NCI-H526 treated with DMSO at 0.1 percent for 48 hours (cell line): ENCODE measurements at places on chromosomes 16 and 17.
A peak's percentile ranks its signal among the peaks of the same experiment; 100 is the strongest.

DNA sequence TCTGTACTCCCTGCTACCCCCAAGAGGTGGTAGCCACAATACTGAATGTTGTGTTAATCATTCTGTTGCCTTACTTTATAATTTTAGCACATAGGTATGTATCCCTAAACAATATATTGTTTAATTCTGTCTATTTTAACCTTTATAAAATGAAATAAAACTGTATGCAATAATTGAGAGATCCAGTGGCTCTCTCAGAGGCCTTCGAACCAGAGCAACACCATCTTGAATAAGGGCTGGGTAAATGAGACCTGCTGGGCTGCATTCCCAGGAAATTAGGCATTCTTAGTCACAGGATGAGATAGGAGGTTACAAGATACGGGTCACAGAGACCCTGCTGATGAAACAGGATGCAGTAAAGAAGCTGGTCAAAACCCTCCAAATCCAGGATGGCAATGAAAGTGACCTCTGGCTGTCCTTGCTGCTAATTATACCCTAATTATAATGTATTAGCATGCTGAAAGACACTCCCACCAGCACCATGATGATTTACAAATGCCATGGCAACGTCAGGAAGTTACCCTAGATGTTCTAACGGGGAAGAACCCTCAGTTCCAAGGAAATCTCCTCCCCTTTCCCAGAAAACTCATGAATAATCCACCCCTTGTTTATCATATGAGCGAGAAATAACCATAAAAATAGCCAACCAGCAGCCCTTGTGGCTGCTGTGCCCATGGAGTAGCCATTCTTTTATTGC, 2.0 kb upstream of the CANT1 start:
- no peak for DNase-seq

GRCh38 chr16:35425270-35425669, 1965.9 kb downstream of the TP53TG3F start:
- no peak for DNase-seq

DNA sequence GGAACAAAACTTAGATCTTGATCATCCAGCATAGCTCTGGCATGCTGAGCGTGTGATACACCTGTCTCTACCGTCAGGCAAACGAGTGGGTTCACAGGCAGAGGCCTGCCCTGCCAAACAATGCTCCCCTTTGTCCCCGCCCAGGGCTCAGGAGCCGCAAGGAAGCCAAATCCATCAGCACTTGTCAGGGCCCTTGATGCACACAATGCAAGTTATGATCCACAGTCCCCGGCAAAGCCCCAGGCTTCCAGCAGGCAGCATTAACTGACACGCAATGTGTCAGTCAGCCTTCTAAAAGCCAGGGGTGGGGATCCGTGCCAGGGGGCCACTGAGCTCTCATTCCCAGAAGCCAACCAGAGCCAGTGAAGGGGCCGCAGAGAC, 460.9 kb downstream of the SLC39A11 start:
- DNase-seq, result peak; percentile 94

DNA sequence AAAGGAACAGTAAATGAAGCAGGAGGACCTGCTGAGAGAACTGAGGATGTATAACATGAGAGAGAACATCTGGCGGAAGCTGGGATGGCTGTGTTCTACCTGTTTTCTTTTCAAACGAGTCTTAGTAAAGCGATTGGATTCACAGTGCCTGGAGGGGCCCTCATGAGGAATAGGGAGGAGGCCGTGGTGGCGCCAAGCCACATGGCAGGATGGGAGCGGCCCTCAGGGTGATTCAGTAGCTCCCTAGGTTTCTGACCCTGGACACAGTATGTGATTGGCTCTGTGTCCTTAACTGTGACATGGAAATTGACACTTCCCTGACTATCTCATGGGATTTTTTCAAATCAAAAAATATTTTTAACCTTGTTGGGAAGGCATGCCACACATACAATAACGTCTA, 32.1 kb downstream of the USP43 start:
- no peak for DNase-seq
